ENCODE measurements at places on chromosomes 2 and 18. TPM values are rescaled to one million over a fixed set of nuclear protein-coding genes. Genes with fewer than 3 reads are reported as not detected.

The ABCG5 gene
- polyA plus RNA-seq = 0.76 TPM

The RESP18 gene
- not detected for polyA plus RNA-seq

The CTDP1 gene
- 13.9 TPM for polyA plus RNA-seq

The MSTN gene
- 1.9 TPM for polyA plus RNA-seq

The ERICH2 gene
- polyA plus RNA-seq = 1.8 TPM

The SELENOI gene
- 18.4 TPM for polyA plus RNA-seq

The NDC80 gene
- polyA plus RNA-seq = 21.0 TPM

The ALPP gene
- 0.13 TPM for polyA plus RNA-seq

The UGT1A4 gene
- not detected for polyA plus RNA-seq

The PSD4 gene
- 10.6 TPM for polyA plus RNA-seq

The COX5B gene
- 214 TPM for polyA plus RNA-seq

The SMCHD1 gene
- 63.9 TPM for polyA plus RNA-seq

The FABP1 gene
- 18.6 TPM for polyA plus RNA-seq

The ZNF512 gene
- polyA plus RNA-seq = 84.9 TPM

The CXCR1 gene
- polyA plus RNA-seq = 0.06 TPM

The ALK gene
- polyA plus RNA-seq = 0.30 TPM

The PLCL1 gene
- polyA plus RNA-seq = 14.2 TPM

The STEAP3 gene
- 2.0 TPM for polyA plus RNA-seq

The KRTCAP3 gene
- polyA plus RNA-seq = 8.7 TPM

The GNAL gene
- 6.1 TPM for polyA plus RNA-seq

The FAM237A gene
- polyA plus RNA-seq = not detected

The ANKRD23 gene
- 4.0 TPM for polyA plus RNA-seq

The LONRF2 gene
- 4.5 TPM for polyA plus RNA-seq

The MC5R gene
- polyA plus RNA-seq = 0.09 TPM

The NEB gene
- polyA plus RNA-seq = 8.4 TPM

The ZSWIM2 gene
- polyA plus RNA-seq = not detected

The CRYGD gene
- not detected for polyA plus RNA-seq

The CCDC102B gene
- polyA plus RNA-seq = 9.1 TPM

The DSG1 gene
- polyA plus RNA-seq = 0.08 TPM

The KCNJ13 gene
- 2.9 TPM for polyA plus RNA-seq

The CFAP65 gene
- polyA plus RNA-seq = 0.41 TPM

The MBOAT2 gene
- polyA plus RNA-seq = 51.1 TPM

The KLF7 gene
- 20.1 TPM for polyA plus RNA-seq

The NGEF gene
- polyA plus RNA-seq = 3.0 TPM

The REEP1 gene
- 3.2 TPM for polyA plus RNA-seq

The YES1 gene
- 67.1 TPM for polyA plus RNA-seq

The CDH19 gene
- 0.39 TPM for polyA plus RNA-seq

The UGT1A3 gene
- not detected for polyA plus RNA-seq

The OTOS gene
- polyA plus RNA-seq = 0.21 TPM

The FAP gene
- polyA plus RNA-seq = 19.3 TPM

The PCARE gene
- polyA plus RNA-seq = 0.24 TPM

The TOGARAM2 gene
- 0.75 TPM for polyA plus RNA-seq

The TMEM237 gene
- 55.7 TPM for polyA plus RNA-seq

The NCK2 gene
- polyA plus RNA-seq = 63.6 TPM

The NAT8 gene
- 23.5 TPM for polyA plus RNA-seq

The MYOM1 gene
- 5.9 TPM for polyA plus RNA-seq

The IL36RN gene
- not detected for polyA plus RNA-seq

The IL18R1 gene
- 2.7 TPM for polyA plus RNA-seq

The AMER3 gene
- 0.03 TPM for polyA plus RNA-seq
